Right ventricle myocardium inferior (tissue), 1 donor: ENCODE measurements at places on chromosomes 1 and 21.

DNA sequence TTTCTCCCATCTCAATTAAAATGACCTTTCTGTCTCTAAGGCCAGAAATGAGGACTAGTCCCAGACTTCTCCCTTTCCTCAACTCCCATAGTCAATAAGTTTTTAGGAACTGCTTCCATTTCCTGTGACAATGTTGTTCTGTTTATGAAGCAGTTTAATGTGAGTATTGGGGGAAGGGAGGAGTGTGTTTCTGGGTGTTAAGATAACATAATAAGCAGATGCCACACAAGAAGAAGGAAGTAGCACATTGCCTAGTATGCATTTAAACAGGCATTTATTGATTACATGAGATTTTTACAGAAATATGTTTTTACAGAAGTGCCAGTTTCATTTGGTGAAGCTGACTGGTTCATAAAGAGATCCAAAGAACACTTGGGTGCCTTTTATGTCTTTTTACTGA is 65.6 kb upstream of the TNR start:
- DNase-seq: no peak

DNA sequence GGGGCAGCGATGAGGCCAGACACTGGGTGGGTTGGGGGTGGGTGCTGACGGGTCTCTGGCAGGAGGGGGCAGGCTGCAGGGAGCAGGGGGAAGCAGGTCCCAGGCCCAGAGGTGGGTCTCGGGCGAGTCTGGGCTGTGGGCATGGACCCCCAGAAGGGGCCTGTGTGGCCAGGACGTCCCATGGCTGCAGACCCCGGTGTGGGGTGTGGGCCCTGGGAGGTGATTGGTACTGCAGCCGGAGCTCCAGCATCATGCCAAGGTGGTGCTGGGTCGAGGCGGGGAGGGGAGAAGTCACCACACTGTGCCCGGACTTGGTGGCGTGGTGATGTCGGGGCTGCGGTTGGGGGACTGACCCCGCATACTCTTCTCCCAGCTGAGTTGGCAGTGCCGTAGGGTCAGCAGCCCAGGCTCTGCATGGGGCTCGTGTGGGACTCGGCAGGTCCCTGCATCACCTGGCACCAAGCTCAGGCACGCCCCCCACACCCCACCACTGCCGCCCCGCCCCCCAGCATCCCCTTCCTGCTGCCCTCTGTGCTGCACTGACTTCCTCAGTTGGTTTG is 31.2 kb downstream of the PRKCZ start:
- peak; percentile 9 for DNase-seq

GRCh38 chr1:25616095-25616986 is at the start of gene MAN1C1:
Gene MAN1C1 (plus strand): TSS chr1:25616791. CDS start chr1:25617798, 1,007 bp downstream.
- DNase-seq: peak; percentile 94

GRCh38 chr1:226187380-226187779 is 839 bp upstream of the ACBD3 start:
- no peak for DNase-seq

DNA sequence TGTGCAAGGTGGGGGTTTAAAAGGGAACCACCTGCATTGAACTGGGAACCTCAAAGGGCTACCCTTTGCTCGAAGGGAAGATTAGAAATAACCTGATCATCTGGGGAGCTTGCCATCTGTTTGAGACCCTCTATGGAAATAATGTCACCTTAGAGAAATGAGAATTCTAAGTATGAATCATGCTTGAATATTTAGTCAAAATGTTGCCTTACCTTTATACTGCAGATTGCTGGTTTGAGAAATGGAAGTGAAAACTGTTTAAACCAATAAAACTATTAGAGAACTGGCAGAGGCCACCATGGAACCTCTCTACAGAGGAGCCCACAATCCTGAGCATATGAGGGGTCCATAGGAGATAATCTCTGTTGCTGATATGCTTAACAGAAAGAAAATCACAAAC is 131.2 kb upstream of the FAM78B start:
- no peak for DNase-seq

DNA sequence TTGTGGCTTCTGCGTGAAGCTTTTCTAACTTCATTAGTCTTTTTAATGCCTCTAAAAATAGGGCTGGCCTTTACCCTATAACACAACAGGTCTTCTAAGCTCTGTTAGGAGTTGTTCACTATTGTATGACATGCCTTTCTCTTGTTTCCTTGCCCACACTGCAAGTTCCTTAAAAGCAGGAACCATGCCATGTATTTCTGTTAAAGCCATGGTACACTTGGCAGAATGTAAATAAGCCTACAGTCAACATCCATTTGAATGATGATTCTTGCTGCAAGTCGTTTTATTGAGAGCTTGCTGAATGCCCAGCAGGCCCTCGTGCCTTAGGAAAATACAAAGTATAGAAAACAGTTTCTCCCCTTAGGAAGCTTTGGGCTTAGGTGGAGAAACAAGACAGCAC is 214.6 kb downstream of the DUSP10 start:
- no peak for DNase-seq

GRCh38 chr1:248825136-248825535 is 579 bp downstream of the SH3BP5L start:
- DNase-seq: no peak

DNA sequence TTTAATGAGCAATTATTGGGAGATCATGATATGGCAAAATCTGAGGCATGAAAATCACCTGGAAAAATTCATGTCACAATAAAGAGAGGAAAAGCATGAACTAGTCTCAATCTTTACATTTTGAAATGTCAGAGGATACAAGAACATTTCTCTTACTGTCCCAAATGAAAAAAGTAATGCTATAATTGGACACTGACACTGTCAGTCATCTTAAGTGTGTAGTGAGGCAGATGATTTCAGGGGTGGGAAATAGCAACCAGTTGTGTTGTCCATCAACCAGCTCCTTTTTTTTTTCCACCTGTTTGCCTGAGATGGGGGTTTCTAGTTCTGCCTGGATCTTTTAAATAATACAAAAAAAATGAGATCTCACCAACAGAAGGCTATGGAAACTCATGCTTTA is 646.2 kb downstream of the KCNT2 start:
- DNase-seq: no peak

DNA sequence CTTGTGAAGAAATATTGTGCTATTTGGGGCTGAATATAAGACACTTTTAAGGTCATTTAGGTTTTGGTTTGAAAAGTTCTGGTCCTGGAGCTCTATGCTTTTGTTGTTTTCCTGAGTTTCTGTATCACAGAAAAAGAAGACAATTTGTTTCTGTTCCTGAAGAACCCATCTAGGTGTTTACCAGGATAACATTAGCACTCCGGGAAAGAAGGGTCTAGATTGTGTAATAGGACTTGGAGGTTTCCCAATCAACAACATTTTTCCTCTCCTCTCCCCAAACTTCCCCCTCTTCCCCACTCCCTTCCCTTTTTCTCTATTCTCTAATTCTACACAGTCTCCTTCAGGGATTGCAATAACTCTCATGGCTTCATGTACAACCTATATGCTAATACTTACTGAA is 78.7 kb downstream of the PTPRC start:
- DNase-seq: no peak
